ENCODE measurements at places on chromosomes 13 and 19.

- no peak for DNase-seq
These were observed 35.2 kb upstream of the SLC46A3 start for GRCh38 chr13:28753946-28754345.

DNA sequence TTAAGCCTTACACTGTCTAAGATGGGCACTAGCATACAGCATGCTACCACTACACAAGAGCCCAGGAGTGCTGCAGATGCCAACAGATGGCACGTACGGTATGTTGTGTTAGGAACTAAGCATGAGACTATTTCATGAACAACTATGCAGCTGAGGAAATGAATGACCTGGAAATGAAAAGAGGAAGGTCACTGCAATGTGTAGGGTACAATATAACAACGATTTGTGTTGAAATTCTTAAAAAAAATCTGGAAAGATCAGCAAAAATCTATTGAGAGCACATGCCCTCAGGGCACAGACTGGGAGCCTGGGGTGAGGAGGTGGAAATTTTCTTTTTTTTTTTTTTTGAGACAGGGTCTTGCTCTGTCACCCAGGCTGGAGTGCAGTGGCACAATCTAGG lies 14.4 kb downstream of the HAUS8 start:
- DNase-seq = no peak

GRCh38 chr13:29923554-29924481 lies 73.4 kb upstream of the UBL3 start:
- DNase-seq = peak; percentile 58

GRCh38 chr19:11152318-11153062 lies 3.1 kb downstream of the SPC24 start:
- DNase-seq = no peak

GRCh38 chr13:88675347-88675996 lies 1004.3 kb downstream of the SLITRK5 start:
- no peak for DNase-seq

GRCh38 chr13:24167666-24168391 lies 7.3 kb downstream of the SPATA13 start:
- no peak for DNase-seq

GRCh38 chr13:110929104-110929777 lies 14.4 kb upstream of the ANKRD10 start:
- DNase-seq = no peak

DNA sequence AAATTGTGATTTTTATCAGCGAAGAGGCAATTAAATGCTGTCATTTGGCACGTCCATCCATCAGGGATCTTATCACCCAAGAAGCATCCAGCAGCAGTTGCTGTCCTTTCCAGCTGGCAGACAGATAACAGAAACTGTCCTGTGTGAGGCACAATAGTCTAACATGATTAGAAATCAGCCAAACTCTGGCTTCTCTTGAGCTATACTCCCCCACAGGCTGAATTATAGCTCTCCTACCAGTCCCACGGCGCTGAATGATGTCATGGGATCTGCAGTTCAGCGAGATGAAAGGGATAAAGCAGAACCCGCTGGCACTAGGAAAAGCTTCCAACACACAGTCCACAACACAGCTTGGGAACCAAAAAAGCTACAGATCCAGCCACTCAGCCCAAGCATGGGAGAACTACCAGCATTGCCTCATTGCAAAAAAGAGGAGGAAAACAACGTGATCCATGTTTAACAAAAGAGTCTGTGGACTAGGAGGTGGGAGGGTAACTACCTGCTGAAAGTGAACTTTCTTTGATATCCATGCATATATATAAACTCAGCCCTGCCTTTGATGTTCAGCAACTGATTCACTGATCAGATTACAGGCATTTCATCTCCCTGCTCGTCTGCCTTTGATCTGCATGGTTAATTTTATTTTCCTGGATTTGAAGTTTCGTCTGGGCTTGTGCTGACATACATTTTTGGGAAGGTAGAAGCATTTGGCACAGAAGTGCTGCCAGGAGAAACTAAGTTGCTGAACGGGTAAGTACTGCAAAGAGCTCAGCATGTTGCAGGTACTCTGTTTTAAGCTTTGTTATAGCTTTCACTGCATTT lies at the start of gene TNFRSF19:
TSS of gene TNFRSF19 (plus strand) at position 314 of the 822 bp plus-strand sequence. CDS start 19,772 bp downstream, outside the sequence.
- DNase-seq = no peak

DNA sequence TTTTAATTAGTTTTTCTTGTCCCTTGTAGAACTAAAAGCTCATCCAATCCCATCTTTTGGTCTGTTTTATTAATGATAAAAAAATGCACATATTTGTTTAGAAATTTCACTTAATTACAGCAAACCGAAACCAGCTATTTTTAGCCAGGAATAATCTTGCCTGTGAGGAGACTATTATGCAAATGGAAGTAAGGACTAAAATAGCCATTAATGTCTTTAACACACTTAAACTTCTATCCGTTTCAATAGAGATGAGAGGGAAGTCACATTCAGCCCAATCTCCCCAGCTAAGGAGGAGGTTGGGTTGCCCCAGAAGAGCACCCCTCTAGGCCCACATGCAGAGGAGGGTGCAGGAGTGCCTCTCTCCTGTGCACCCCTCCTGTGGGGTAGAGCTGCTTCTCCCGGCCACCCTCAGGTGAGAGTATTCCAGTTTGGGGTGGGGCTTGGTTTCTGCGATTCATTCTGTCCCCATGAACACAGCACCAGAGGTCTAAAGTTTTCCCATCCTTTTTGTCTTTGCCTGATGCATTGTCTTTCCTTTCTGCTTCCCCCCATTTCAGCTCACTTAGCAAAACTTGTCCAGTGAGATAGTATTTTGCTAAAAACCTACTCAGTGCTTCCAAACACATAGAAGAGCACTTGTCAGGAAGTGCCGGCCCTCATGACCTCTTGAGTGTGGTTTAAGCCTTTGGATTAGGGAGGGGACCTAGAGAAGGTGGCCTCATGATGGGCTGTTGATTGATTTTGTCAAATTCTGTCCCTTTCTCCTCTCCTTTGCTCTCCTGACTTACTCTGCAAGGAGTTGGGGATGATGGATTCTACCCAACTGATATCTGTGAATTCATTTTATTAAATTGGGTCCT lies 28.2 kb downstream of the FGF9 start:
- DNase-seq = no peak

- no peak for DNase-seq
These were observed 159.9 kb upstream of the STARD13 start for GRCh38 chr13:33445476-33445875.

GRCh38 chr19:19578252-19578651 lies 40.2 kb downstream of the CILP2 start:
- DNase-seq = no peak

DNA sequence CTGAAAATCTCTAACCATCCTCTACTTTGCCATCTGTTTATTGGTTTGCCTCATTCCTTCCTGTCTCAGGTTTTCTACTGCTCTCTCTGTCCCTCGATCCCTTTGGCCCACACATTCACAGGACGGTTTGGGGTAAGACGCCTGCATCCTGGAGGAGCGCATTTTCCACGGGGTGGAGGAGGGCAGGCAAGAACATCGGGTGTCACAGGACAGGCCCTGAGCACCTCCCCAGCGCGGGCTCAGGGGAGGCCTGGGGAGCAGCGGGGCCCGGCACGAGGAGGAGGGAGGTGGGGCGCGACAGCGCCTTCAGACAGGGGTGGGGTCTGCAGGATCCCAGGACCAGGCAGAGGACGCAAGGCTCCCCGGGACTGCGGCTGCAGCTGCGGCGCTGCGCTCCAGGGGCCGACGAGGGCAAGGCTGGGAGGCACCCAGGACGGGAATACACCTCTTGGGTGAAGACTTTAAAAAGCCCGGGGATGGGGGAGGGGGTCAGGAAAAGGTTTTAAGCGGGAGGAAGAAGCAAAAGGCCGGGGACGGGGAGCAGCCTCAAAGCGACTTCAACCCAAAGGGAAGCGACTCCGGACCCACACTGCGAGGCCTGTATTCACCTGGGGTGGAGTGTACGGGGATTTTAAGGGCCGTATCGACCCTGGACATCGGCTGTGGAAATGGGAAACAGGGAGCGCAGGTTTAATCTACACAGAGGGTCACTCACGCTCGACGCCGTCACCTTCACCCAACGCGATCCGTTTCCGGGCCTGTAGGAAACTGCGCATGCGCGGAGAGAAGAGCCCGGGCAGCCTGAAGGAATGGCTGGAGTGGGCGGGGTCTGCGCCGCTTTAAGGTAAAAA lies at the start of gene ZNF415:
TSS of gene ZNF415 (minus strand) at position 770 of the 851 bp plus-strand sequence. CDS start 10,234 bp downstream, outside the sequence.
- DNase-seq = peak; percentile 77

DNA sequence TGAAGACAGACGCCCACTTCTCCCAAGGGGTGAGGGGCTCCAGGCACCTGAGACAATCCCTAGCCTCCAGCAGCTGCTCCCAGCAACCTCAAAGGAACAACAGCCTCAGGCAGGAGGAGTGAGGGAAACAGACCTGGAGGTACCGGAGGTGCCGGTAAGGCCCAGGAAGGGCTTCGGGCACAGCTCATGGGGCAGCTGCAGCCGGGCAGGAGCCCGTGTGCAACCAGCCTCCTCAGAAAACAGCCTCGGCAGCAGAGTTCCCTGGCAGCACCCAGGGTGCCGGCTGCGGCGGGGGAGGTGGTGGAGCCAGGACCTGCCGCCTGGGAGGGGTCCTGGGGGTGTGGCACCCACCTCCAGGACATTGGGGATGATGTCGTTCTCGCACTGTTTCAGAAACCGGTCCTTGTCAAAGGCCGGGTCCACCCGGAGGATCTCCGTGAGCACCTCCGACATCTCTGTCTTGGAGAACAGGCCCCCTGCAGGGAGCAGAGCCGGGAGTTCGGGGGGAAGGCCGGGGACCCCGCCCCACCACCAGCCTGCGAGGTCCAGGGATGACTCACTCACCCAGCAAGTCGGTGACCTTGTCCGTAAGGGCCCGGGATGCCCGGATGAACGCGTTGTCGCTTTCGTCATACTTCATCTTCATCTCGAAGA lies 6.5 kb upstream of the CTXN1 start:
- DNase-seq = no peak

GRCh38 chr13:44188257-44188656 lies 185.4 kb upstream of the SERP2 start:
- no peak for DNase-seq

GRCh38 chr19:48842789-48843162 lies 6.5 kb upstream of the HSD17B14 start:
- peak; percentile 66 for DNase-seq

DNA sequence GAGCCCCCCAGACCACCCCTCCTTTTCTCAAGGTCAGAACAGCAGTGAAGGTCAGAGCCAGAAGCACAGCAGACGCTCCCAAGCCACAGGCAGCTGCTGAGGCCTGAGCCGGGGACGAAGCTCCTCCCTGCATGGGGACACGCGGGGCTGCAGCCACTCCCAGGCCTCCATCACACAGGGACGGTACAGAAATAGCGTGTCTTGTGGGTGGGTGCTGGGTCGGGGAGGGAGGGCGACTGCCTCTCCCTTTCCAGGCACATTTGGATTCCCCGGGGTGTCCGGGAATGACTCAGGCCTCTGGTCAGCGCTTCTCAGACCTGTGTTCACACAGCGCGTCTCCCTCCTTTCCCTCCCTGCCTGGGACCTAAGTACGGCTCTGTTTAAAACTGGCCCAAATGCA lies 33.2 kb downstream of the RASA3 start:
- DNase-seq = no peak

DNA sequence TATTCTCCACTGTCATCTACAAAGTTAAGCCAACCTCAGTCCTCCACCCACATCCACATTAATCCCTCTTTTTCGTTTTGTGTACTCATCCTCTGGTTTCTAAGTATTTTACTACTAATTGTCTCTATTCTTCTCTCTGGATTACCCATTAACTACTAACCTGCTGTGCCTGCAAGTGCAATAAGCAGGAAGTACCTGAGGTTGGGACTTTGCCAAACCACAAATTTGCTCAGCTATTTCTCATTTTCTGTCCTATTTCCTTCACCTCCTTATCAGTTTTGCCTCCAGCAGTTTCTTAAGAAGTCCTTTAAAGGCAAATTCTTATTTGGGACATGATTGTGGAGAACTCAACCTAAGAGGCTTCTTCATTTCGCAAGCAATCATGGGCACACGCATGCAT lies 1708.9 kb downstream of the SLITRK5 start:
- no peak for DNase-seq

DNA sequence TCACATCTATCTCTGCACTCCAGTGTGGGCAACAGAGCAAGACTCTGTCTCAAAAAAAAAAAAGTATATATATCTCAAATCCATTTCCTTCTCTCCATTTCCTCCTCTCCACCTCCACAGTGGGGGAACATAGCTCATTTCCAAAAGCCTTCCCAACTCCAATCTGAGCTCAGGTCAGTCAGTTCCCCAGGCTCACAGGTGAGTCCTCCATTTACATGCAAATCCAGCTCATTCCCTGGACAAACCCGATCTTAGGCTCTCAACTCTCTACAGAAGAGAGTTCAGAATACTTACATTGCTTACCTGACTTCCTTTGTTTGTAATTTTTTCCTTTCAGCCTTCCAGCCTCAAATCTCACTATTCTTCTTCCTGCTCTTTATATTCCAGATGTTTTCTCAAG lies 518.3 kb downstream of the GPC6 start:
- DNase-seq = no peak

DNA sequence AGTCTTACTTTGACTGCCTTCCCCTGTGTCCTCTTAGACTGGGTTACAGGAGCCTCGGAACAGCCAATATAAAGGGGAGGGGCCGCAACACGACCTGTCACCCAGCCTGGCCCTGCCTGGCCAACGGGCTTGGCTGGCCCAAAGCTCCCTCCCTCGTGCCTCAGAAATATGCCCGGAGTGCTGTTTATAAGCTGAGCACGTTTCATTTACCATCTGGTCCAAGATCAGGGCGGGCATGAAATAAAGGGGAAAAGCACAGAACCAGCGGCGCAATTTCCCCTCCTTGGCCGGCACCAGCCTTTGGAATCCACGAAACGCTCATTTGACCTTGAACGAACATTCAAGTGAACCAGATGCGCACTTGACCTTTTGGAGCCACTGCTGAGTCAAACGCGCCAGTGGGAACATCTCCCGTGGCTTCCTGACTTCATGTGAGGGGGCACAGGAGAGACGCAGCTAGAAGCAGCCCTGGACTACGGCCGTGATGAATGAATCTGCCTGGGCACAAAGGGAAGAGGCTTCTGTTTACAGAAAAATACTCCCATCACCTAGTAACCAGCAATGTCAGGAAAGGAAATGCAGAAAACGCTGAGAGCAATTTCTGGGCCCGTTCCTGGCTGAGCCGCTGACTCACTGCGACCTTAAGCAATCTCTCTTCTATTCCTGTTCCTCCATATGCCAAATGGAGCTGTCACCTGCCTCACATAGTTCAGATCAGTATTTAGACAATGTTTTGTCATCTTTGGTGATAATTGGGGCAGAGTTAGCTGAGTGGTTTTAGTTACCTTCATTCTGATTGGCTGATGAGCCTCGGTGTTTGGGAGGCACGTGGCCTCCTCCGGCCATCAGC lies 53.3 kb downstream of the RFX2 start:
- DNase-seq = no peak
